Islet precursor cell (in vitro differentiated cells): ENCODE measurements at places on chromosomes 5 and 9.

GRCh38 chr5:33758737-33759136 lies 133.1 kb downstream of the ADAMTS12 start:
- DNase-seq, result no peak

GRCh38 chr5:179818746-179819295 lies 1.9 kb upstream of the SQSTM1 start:
- DNase-seq, result peak; percentile 96

DNA sequence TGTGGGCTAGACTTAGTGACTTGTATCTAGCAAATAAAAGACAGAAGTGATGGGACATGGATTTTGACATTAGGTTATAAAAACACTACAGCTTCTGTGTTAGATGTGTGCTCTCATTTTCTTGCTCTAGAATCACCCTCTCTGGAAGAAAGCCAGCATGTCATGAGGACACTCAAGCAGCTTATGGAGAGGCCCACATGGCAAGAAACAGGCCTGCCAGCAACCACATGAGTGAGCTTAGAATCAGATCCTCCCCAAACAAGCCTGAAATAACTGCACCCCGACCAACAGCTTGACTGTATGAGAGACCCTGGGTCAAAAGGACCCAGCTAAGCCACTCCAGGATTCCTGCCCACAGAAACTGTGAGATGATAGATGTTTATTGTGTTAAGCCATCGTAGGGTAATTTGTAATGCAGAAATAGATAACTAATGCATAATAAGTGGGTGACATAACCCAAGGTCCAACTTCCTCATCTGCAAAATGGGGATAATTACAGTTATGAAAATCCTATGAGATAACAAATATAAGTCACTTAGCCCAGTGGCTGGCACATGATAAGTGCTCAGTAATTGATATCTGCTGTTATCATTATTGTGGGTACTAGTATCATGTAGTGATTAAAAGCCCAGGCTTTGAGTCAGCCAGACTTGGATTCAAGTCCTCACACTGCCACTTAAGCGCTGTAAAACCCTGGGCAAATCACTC lies 86.5 kb downstream of the KLHL3 start:
- DNase-seq, result no peak

GRCh38 chr9:128705051-128705965 lies 3.0 kb downstream of the PKN3 start:
- no peak for DNase-seq
